ENCODE measurements at places on chromosomes 7 and 10.

DNA sequence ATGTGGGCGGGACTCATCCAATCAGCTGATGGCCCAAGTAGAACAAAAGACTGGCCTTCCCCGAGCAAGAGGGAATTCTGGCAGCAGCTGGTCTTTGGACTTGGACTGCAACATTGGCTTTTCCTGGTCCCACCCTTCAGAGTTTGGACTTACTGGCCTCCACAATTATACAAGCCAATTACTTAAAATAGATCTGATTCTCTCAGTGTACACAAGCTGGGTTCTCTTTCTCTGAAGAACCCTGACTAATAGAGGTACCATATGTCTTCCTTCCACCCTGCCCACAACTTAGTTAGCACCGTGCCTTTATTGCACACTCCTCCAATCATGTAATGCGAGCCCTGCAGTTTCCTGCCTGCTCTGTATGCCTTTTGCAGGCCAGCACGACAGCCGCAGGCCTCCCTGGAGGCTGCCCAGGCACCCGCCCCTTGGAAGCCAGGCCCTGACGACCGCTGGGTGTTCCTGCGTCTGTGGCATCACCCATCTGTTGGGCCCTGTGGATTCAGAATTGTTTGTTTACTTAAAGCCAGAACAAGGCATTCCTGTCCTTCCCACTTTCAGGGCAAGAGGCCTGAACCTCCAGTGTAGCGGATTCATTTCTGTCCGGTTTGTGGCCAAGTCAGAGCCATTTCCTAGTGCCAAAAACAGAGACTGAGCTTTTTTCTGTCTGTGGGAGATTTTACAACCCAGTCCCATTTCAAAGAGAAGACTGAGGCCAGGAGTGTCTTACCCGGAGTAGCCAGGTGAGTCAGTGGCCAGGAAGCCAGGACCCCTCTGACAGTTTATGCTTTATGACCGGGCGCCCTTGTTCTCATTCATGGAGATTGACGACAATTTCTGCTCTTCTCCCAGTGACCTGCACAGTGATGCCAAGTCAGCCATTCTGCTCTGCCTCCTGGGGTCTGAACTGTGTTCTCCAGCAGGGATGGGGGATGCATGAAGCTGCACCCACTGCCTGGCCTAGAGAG is 968 bp upstream of the INMT start:
- peak; percentile 68 for DNase-seq

DNA sequence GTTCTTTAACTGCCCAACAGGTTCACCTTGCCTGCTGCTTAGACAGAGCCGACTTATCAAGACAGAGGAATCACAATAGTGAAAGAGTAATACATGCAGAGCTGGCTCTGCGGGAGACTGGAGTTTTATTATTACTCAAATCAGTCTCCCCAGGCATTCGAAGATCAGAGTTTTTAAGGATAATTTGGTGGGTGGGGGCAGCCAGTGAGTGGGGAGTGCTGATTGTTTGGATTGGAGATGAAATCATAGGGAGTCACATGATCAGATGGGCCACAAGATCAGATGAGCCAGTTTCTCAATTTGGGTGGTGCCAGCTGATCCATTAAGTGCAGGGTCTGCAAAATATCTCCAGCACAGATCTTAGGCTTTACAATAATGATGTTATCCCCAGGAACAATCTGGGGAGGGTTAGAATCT is 131.3 kb downstream of the AKR1D1 start:
- DNase-seq, result no peak

DNA sequence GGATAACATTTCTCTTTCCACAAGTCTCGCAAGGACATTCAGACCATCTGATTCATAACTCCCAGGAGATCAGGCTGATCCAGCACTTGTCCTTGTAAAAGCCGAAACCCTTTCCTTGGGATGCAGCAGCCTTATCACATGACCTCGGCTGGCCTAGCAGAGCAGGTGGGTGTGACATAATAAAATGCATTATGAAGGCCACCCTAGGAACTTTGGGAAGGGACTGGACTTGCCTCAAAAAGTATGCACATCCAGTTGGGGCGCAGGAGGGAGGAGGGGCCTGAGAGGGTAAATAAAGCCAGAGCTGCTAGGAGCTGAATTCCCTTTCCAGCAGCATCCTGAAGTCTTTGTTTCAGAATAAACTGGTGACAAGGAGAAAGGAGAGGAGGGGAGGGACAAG is 260.8 kb downstream of the SNX13 start:
- DNase-seq, result no peak

DNA sequence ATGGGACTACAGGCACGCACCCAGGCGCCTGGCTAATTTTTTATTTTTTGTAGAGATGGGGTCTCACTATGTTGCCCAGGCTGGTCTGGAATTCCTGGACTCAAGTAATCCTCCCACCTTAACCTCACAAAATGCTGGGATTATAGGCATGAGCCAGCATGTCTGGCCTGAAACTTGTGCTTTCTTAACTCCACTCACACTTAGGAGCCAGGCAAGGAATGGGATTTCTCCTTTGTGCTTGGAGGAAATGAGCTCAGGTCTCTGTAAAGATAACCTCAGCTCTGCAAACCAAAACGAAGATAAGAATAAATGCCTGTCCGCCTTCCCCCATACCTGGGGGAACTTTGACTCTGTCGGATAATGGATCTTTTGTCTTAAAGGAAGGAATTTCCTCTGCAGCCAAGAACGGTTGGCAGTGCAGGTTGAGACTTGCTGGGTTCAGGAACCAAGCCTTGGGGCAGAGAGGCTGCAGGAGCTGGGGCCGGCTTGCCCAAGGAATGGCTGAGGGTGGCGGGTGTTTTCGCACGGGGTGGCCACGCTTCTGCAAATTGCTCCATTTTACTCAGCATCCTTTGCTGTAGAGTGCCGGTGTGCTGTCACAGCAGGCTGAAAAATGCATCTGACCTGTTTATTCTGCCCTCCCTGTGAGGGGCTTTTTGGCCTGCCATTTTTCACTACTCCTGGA is 174.2 kb downstream of the KIAA1217 start:
- no peak for DNase-seq

DNA sequence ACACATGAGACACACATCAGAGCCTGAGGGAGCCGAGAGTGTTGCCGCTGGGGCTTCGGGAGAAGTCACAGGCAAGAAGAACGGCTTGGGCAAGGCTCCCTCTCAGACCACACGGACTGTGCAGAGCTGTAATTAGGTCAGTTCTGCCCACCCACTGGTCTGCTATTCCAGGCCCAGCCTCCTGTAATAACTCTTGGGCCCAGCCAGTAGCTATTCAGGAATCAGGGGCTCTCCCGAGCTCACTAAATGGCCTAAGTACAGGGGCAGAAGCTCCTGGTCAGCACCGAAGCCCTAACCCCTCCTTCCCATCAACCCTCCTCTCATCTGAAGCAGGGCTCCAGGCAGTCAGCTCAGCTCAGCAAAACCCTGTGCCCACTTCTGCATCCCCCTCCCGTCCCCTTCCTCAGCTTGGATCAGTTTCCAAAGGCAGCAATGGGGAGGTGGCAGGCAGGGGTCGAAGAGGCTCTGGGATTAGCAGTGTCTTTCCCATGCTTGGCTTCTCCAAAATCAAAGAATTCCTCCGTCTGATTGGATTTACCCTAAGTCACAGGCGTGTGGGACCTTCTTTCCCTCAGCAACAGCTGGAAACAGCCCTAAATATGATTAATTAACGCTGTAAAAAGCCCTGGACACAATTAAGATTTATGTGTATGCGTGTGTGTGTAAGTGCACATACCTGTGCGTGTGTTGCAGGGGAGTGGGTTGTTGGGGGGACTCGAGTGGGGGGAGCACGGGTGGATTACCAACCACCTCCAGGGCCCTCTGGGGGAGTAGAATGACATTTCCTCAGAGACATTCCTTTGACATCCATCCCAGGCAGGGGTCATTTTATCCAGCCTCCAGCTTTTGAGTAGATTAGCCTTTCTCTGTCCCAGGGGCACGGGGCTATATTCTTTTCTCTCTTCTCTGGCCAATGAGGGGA is 48.4 kb upstream of the BTRC start:
- DNase-seq, result no peak

GRCh38 chr7:135480966-135481597 is 28.8 kb downstream of the CNOT4 start:
- DNase-seq, result no peak

DNA sequence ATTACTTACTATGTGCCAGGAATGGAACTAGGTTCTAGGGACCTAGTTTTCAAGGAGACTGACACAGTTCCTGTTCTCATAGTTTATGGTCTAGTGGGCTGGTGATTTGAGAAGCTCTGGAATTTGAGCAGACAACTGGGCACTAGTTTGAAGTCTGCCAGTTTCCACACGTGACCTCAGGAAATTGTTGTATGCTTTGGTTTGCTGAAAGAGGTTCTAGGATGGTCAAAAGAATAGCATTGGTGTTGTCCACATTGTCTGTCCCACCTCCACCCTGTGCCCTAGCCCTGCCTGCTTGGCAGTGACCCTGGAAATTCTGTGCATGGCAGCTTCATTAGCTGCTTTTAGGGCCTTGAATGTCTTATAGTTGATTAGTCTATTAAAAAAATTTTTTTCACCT is 28.7 kb downstream of the GBF1 start:
- DNase-seq, result no peak

GRCh38 chr7:99786726-99787335 is 2.8 kb upstream of the CYP3A4 start:
- DNase-seq, result no peak

- DNase-seq, result no peak
Observed at GRCh38 chr7:24755541-24756407, 1.5 kb downstream of the GSDME start.

GRCh38 chr10:79101560-79102497 is 33.1 kb downstream of the ZMIZ1 start:
- no peak for DNase-seq

GRCh38 chr7:20376796-20377195 is 46.1 kb downstream of the ITGB8 start:
- DNase-seq, result no peak

DNA sequence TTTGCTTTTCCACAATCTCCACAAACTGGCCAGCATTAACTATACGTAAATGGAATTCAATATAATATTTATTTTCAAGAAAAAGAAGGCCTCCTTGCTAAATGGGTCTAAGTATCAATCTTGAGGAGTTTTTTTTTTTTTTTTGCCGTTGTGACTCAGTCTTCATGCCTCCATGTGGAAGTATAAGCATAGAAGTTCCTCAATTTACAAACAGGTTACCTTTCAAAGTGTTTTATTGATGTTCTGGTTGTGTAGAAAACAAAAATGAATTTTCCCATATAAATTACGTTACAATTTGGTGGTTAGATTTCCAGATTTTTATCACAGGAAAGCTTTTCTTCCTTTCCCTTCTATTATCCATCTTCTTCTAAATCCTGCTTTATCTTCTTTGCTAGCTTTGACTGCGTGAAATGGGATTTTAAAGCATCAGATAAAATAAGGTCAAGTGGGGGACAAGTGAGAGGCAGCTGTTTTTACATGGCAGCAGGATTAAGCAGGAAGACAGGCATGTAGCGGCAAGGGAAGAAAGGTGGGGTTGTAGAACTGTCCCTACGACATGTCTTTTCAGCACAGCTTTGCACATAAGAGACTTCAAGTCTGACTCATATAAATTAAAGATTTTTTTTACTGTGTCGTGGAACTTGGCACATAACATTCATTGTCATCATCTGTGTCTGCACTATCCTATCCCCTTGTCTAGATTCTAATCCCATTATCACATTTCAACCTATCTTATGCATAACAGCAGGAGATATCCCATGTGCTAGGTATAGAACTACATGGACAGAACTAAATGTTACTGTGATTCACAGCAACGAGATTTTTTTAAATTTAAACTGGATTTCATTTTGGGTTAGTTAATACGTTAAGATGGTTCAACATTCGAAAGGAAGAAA is 135.3 kb upstream of the FAM3C start:
- no peak for DNase-seq

DNA sequence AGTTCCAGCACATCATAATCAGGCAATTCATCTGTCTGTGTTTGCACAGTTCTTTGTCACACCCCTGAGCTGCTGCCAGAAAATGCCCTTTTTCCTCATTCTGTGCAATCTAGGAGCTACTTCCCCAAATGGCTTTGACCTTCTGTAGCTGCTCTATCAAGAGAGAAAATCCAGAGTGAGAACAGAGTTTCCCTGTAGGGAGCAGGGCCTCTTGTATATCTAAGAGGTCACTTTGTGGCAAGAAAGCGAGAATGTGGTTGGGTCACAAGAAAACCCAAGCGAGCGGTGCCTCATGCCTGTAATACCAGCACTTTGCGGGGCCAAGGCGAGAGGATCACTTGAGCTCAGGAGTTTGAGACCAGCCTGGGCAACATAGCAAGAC is 24.3 kb downstream of the SLC29A3 start:
- DNase-seq, result peak; percentile 36

DNA sequence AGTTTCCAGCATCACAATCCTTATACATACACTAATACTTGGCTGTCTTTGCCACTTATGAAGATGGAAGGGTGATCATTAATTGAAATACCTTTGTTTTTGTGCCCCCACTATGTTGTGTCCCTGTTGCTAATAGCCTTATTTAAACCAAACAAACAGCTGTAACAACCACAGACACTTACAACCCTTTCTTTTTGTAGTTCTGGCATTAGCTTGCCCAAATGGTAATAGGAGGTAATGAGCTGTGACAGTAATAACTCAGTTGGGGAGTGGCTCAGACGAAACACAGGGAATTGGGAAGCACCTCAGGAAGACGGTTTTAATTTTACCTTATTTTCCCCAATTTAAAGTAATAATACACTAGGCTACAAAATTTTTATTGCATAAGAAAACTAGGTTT is 83.4 kb downstream of the MDFIC start:
- DNase-seq, result no peak

- DNase-seq, result no peak
Observed at GRCh38 chr7:124720195-124720594, 45.4 kb downstream of the GPR37 start.

DNA sequence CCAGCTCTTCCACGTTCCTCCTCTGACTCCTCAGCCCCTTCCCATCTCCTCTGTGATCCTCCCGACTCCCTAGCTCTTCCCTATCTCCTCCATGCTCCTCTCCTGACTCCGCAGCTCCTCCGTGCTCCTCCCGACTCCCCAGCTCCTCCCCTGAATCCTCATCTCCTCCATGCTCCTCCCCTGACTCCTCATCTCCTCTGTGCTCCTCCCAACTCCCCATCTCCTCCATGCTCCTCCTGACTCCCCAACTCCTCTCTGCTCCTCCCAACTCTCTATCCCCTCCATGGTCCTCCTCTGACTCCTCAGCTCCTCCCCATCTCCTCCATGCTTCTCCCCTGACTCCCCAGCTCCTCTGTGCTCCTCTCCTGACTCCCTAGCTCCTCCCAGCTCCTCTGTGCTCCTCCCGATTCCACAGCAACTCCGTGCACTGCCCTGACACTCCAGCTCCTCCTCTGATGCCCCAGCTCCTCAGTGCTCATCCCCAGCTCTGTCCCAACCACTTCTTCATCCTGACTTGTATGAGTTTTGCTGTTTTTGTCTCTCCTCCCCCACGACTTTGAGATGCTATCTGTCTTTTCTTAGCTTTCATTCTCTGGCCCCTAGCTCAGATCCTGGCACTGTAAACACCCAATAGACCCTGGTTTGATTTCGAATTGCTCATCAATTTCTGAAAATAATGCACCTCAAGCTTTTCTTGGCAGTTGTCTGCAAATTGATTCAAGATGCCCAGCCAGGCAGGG is 38.3 kb downstream of the OAT start:
- no peak for DNase-seq

DNA sequence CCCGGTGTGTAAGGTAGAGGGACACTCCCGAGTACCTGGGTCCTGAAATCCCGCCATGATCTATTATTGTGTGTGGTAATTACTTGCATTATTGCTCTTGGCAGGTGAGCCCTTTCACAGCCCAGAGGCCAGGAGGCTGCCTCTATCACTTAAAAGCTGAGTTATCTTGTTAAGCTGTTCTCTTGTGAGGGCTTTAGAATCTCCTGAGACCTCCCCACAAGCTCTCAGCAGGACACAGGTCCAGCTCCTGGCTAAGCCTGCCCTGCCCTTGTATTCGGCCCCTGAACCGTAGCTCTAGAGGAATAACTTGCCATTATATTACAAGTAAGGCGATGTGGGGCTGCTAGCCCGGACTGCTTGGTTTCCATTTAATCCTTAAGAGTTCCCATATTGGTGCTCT is 13.9 kb downstream of the SND1 start:
- no peak for DNase-seq

All from hindlimb muscle (tissue), 1 donor.